D341Med (cell line): ENCODE measurements at places on chromosomes 3 and 15.

DNA sequence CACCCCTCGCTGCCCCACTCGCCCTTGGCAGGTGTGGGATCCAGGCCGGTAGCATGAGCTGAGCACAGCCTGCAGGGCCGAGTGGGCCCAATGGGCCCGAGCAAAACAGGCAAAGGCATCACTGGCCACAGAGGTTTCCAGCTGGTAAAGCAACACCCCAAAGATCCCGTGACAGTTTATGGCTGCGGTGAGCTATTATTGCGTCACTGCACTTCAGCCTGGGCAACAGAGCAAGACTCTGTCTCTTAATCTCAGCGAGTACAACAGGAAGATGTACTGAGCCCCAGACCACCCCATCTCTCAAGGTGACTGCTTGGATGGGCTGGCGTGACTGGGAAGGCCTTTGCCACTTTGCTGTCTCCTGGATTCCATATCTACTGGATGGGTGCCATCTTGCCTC, 4.3 kb downstream of the JMJD7 start:
- DNase-seq: no peak

- DNase-seq: no peak
Measured at GRCh38 chr3:26588931-26589330, 33.6 kb upstream of the LRRC3B start.

DNA sequence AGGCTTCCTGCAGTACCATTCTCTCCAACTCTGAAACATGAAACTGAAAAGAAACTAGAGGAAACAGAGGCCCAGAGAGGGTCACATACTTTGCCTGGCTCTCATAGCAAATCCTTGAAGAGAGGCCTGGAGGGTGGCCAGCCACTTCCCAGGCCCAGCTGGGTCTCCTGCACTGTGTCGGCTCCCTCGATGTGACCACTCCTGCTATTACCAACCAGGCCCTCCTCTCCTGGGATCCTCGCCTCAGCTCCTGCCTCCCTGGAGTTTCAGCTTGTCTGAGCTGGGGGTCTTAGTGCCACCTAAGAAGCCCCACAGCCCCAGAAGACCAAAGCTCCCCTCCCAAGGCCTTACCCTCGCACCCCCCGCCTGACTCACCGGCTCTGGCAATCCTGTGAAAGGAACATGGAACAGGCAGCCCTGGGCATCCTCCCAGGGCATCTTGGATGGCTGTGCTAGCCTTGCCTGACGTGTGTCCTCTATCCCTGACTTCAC, 4.6 kb downstream of the LOXL1 start:
- no peak for DNase-seq

DNA sequence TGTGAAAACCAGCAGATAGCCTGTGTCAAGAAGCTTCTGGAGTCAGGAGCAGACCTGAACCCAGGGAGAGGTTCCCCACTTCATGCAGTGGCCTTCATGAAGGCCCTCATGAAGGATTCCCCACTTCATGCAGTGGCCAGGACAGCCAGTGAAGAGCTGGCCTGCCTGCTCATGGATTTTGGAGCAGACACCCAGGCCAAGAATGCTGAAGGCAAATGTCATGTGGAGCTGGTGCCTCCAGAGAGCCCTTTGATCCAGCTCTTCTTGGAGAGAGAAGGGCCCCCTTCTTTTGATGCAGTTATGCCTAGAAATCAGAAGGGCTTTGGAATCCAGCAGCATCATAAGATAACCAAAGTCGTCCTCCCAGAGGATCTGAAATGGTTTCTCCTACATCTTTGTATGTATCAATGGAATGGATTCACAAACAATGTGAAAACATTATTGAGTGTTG, 103.9 kb upstream of the CHD2 start:
- no peak for DNase-seq

DNA sequence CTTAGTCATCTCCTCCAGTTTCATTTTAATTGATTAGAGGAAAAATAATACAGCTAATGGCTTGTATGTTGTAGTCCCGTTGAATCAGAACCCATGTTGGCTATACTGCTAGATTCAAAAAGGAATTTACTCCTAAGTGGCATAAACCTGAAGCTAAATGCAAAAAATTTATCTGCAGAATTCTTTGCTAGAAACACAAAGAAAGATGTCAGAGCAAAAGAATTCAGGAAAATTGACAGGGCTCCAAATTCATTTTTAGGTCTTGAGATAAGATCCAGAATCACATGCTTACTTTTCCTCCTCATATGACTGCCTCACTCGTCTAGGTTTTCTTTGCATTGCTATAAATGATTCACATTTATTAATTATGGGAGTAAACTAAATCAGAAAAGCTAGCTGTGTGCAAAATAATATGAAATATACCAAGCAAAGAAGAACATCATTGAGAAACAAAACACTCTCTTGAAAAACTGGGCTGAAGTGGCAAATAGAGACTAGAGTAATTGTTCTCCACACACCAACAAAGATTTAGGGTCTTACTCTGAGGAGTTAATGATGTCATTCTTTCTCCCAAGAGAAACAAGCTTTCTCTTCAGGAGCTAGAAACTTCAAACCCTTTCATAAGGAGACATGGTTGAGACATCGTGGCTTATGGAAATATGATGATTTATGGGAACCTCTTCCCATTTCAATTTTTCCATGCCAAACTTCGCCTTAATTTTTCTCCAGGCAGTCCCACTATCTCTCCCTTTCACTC, 94.8 kb upstream of the FEZF2 start:
- no peak for DNase-seq

DNA sequence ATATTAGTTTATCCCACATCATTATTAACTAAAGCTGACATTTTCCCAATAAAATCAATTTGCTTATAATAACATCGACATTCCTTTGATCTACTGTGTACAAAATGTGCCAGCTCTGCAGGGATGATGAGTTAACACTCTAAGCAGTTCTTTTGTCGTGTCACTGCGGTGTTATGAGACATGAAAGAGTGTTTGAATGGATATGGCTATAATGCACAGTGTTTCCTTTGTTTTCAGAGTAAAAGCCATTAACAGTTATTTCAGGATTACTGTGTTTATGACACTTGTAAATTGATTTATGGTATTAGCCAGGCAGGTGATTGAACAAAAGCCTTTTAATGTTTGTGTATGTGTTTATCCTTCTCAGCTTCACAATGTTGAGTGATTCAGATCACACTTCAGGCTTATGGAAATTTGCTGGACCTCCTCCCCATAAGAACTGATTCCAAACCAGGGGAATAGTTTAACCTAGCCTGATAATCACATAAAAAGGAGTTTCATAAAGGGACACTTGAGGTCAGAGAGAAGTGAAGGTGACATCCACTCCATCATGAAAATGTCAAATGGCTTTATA, 115.7 kb downstream of the CHL1 start:
- no peak for DNase-seq

DNA sequence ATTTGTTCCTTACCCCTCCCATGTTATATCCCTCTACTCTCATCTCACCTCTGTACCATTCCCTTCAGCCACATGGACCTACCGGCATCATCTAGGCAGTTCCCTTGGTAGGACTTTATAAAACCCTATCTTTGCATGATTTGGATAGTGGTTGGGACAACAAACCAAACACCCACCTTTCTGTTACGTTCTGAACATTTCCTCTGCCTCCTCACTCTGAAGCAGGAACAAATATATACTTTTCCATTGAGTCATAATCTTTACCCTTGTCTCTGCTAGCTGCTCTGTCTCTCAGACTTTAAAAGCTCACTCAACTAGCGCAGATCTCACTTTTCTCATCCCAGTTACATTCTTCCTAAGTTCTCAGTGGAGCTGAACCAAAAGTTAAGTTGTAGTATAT, 17.8 kb downstream of the UBXN7 start:
- no peak for DNase-seq

DNA sequence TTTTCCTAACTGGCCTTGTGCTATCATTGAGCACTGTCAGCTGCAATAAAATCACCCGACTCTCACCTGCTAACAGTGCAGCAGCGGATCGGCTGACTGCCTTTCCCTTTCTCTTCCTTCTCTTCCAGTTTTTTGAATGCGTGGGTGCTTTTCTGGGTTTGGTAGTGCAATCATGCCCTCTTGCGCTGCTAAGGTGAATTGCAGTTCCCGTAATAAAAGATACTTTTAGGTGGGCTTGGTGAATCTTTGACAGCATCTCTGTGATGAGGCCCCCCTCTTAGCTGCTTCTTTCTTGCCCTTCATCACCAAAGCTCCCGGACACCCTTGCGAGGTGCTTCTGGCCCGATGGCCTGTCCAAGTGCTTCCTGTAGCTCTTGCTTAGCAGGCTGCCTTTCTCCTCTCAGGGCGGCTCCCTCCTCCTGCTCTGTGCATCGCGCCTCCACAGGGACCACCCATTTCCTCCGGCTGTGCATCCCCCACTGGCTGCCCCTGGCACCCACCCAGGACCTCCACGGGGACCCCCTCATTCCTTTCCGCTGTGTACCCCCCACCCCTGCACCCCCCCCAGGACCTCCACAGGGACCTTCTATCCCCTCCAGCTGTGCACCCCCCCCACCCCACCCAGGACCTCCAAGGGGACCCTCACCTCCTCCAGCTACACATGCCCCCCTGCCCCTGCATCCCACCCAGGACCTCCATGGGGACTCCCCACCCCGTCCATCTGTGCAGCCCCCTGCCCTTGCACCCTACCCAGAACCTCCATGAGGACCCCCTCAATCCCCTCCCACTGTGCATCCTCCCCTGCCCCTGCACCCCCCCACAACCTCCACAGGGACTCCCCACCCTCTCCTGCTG, 50.8 kb upstream of the RPL32 start:
- peak; percentile 73 for DNase-seq

DNA sequence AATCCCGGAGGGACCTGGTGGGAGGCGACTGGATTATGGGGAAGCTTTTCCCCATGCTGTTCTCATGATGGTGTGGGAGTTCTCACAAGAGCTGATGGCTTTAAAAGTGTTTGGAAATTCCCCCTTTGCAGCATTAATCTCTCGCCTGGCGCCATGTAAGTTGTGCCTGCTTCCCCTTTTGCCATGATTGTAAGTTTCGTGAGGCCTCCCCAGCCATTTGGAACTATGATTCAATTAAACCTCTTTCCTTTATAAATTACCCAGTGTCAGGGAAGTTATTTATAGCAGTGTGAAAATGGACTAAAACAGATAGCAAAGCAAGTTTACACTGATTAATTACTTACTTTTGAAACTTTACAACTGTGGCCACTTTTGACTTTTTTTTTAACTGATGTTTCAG, 10.6 kb upstream of the U2SURP start:
- no peak for DNase-seq

DNA sequence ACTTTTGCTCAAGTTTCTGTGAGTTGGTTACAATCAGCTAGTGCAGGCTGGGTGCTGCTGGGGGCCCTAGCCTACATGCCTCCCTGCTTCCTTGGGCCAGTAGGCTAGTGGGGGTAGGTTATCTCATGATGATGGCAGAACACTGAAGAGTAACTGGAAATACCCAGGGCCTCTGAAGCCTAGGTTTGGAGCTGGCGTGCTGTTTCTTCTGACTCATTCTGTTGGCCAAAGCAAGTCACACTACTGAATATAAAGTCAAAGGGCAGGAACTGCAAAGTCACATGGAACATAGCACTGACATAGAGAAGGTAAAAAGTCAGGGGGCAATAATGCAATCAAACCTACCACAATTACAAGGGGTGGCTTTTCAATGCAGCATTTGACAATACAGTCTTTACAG, 34.5 kb downstream of the RASGRP1 start:
- DNase-seq: no peak

GRCh38 chr3:123385001-123385401, 63.9 kb downstream of the ADCY5 start:
- no peak for DNase-seq

- no peak for DNase-seq
Measured at GRCh38 chr3:154818676-154819255, 261.4 kb upstream of the MME start.

- no peak for DNase-seq
Measured at GRCh38 chr15:38671675-38672254, 107.2 kb upstream of the RASGRP1 start.

DNA sequence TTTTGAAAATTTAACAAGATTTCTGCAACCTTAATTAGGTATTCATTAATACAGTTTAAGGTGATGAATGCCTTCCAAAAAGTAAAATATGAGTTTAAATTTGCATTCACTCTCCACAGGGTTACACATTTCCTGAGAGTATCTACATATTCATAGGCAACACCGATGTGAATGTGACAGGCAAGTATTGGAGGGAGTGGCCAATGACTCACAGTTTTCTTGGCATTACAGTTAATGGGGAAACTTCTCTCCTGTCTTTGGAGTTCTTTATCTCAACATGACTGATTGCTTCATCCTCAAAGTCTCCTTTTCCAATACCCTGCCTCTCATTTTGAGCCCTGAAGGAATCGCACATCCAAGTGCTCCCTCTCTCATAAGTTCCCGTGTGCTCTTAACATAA, 181.9 kb upstream of the CHL1 start:
- DNase-seq: no peak

GRCh38 chr15:74233851-74234597, 2.1 kb upstream of the CCDC33 start:
- no peak for DNase-seq

GRCh38 chr3:55380561-55380960, 106.5 kb downstream of the WNT5A start:
- DNase-seq: no peak

DNA sequence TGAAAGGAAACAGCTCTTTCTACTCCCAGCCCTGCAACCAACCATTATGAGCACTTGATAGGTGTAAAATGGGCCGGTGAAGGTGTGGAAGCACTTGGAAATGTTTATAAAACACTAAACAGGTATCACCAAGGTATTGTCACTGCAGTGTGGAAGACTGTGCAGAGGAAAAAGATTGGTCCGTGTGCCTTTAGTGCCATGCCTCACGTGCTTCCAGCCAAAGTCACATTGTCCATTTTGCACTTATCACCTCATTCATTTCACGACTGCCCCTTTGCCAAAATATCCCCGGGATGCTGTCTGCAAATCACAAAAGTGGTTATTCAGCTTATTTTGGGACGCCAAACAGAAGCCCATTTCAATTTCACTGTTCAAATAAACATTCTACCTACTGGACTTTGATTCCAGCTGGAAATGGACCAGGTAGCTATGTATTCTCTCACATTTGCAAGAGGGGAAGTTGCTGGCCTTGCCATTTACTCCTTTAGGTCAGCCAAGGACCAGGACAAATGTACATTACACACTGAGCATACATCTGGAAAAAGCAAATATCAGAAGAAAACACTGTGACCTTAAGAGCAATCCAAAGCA, 58.4 kb downstream of the ARRDC4 start:
- no peak for DNase-seq

- DNase-seq: no peak
Measured at GRCh38 chr15:67462875-67463274, 58.1 kb upstream of the C15orf61 start.

DNA sequence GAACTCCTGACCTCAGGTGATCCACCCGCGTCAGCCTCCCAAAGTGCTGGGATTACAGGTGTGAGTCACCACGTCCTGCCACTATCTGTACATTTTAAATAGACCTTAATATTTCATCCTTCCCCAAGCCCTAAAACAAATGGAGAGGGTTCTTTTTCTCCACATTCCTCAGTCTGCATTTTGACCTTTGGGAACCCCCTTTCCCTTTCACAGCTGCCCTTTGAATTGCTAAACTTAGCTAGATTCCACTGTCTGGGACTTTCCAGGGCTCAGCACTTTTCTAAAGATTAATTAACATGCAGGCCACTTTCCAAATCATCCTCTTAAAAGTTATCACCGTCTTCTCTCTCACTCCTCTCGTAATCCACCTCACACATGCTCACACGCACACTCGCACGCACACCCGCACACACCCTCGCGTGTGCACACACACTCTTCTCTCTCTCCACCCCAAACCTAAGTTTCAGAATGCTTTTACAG, 124.2 kb downstream of the TMCO5A start:
- DNase-seq: no peak

- DNase-seq: no peak
Measured at GRCh38 chr3:102926618-102927017, 491.8 kb downstream of the ZPLD1 start.
